ENCODE measurements at places on chromosomes 3 and 15.
A peak's percentile ranks its signal among the peaks of the same experiment; 100 is the strongest.

DNA sequence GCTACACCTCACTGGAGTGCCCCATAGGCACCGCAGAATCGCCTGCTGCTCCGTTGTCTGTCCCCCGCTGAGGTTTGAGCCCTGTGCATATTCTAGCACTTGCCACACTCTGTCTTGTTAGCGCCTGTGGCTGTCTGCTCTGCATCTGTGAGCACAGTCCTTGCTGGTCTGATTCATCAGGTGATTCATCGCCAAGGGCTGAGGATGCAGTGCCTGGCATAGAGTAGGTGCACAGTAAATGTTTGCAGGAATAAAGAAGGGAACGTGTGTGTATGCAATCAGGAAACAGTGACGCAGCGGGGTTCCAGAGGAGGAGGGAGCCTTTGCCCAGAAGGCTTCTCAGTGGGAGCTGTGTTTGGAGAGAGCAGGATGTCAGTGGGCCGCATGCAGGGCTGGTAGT lies 124.0 kb upstream of the PLXNA1 start:
- no peak for DNase-seq

- peak; percentile 92 for DNase-seq
Observed at GRCh38 chr15:75204340-75205063, 2.8 kb downstream of the C15orf39 start.

DNA sequence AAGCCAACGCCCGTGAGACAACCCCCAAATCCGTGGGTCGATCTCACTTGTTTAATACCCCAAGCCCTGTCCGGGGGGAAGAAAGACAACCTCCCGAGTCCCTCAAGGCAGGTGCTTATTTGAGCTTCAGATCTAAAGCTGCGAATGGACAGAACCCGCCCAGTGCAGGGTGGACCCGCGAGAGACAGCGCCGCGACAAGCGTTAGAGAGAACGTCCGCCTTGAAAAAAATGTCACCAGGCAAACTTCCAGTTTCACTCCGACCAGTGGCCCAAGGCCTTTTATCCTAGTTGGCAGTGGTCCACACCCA lies 740 bp upstream of the OXSR1 start:
- no peak for DNase-seq

GRCh38 chr3:79310016-79310415 lies 457.8 kb downstream of the ROBO1 start:
- no peak for DNase-seq

DNA sequence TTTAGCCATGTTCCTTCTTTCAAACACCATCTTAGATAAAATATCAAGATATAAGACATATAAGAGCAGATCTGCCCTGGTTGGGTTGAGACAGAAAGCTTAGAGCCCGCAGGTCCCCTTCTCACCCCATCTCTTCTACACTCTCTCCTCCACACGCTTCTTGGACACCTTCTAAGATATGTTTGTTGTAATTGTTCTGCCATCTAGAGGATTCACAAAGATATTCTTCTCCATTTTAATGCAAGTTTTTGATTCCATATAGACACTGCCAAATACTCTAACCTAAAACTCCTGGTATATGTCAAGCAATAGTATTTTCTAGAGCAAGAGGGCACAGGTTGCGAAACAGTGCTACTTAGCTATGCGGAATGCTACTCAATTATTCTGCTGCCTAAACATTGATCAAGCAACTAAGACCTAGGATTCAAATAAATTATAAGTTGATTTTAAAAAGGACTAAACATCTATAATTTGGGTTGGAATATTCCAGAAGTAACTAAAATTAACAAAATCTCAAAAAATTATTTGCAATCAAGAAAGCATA lies 6.8 kb downstream of the CHRM5 start:
- peak; percentile 14 for DNase-seq

DNA sequence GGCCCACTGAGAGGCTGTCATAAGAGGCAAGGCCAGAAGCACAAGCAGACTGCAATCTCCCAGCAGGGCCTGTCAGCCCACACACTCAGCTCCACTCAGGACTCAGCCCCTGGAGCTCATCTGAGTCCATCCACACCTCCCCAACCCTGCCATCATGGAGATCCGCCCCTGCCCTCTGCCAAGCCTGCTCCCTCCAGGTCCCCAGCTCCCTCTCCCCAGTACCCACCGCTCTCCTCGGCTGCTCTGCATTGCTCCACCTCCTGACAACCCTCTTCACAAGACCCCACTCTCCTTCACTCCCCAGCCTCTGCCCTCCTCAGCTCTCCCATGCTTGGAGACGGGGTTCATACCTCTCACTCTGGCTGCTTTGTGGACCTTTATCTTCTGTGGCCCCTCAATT lies 11.1 kb downstream of the POC1A start:
- no peak for DNase-seq

GRCh38 chr3:178082326-178082906 lies 453.8 kb upstream of the KCNMB2 start:
- DNase-seq = no peak

DNA sequence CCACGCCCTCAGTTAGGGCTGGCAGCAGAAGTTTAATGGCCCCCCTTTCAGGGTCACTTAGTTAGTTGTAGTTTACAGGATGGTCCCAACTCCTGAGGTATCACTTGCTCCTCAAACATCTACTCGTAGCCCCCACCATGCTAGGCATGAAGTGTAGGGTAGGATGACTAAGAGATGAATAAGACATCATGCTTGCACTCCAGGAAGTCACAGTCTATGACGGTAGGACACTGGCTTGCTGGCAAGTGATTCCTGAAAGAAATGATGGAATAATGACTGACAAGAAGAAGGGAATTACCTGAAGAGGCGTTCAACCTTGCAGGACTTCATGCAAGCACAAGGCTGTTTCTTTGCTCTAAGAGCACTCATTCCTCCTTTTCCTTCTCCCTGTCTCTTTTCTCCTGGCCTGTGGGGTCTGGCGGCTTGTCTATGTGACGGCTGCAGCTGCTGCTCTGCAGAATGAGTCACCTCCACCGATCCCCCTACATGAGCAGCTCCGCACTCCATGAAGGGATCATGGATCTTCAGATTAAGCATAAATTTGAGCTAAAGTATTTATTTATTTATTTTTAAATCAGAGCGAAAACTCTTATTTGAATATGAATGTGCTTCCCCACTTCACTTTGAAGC lies 82.9 kb upstream of the BOC start:
- no peak for DNase-seq

- peak; percentile 62 for DNase-seq
Observed at GRCh38 chr3:31981206-31982181, at the start of the genes OSBPL10 and ZNF860. TSS of gene OSBPL10 (minus strand) at chr3:31981262. CDS start at chr3:31981179, 83 bp downstream. TSS of gene ZNF860 (plus strand) at chr3:31981750. CDS start at chr3:31989080, 7,330 bp downstream.

- DNase-seq = no peak
Observed at GRCh38 chr15:91966194-91966552, 112.7 kb downstream of the SLCO3A1 start.

- no peak for DNase-seq
Observed at GRCh38 chr3:57948781-57949242, 59.4 kb upstream of the FLNB start.

GRCh38 chr3:165440380-165440779 lies 244.2 kb upstream of the SLITRK3 start:
- DNase-seq = no peak

Measured in NCI-H524 (cell line).